ENCODE measurements at places on chromosomes 7 and 10. TPM values are rescaled to one million over a fixed set of nuclear protein-coding genes. Genes with fewer than 3 reads are reported as not detected.

- DNase-seq, result no peak
These were observed 361.8 kb downstream of the GATA3 start for GRCh38 chr10:8416192-8416701.

- DNase-seq, result no peak
These were observed 2.5 kb upstream of the WDR91 start for GRCh38 chr7:135213831-135214230.

GRCh38 chr7:158461824-158462223, 125.8 kb downstream of the PTPRN2 start:
- DNase-seq, result peak; percentile 1

DNA sequence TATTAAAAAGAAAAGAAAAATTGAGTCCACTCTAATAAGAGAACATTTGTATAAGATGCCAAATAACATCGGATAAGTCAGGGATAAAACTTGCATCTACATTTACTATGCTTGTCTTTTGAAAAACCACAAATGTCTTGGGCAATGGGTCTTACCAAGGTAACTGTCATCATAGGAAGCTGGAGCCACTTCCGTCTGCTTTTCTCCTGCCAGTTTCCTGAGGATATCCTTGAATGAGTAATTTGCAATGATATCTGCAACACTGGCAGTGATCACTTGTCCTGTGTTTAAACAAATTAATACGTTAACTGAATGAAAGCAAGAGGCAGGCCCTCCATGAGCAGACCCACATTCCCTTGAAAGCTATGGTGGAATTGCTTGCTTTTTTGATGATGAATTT, 47.3 kb downstream of the ITGA8 start:
- DNase-seq, result no peak

DNA sequence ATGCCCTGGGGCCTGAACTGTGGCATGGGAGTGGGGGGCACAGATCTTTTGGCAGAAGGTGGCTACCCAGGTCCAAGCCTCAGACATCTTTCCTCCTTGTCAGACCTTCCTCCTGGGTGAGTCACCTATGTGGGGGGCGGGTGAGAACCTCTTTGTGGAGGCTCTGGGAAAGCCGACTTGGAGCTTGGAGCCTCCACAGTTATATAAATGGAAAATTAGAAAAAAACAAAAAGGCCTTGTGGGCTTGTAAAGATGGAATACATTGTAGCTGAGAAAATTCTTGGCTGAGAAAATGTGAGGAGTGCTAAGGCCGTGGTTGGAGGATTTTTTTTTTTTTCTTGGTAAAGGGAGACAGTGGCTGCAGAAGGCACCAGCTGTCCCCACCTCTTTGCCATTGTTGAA, 292.5 kb downstream of the CCDC3 start:
- DNase-seq, result no peak

DNA sequence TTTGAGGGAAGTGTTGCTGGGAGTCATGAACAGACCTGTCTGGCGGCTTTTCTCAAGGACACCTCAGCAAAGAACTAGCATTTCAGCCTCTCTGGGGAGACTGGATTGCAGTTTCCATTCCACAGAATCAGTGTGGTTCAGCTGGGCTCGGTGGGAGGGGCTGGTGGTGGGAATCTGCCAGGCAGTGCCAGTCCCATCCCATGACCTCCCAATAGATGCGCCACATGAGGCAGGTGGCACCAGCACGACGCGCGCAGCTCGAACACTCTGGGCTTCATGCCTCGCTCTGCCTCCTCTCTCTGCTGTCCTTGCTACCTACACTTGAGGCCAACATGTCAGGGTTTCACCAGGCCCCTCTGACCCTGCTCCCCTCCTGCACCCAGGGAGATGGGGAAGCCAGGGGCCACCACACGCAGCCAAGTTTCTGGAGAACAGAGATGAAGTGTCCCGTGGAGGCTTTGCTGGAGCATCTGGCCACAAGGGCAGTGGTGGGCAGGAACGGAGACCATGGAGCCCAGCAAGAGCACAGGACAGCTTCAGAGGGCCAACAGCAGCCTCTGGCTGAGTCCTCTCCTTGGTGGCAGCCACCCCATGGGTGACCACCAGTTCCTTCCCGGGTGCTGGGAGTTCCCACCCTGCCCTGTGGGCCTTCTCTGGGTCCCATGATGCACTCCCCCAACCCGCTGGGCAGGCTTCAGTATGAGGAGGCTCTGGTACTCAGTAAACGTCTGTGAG, 2.3 kb downstream of the NACAD start:
- DNase-seq, result no peak

DNA sequence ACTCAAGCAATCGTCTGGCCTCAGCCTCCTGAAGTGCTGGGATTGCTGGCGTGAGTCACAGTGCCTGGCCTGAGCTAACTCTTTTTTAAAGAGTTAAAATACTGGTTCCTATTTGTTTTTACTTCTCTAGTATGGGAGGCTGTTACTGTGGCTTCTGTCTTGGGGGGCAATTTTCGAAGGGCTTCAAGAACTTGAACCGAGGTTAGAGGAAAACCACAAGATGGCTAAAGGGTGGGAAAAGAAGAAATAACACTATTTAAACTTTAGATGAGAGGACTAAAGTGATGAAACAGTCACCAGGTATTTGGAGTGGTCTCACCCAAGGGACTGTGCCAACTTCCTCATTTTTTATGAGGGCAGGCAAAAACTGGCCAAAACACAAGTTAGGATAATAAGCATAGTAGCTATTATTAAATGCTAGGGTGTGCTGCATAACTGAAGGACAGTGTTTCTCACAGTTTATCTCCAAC, 17.8 kb downstream of the MET start:
- DNase-seq, result no peak

- no peak for DNase-seq
These were observed 28.6 kb upstream of the NCAPG2 start for GRCh38 chr7:158733220-158733519.

- DNase-seq, result peak; percentile 28
These were observed 74.3 kb upstream of the GNAI1 start for GRCh38 chr7:80060218-80060806.

DNA sequence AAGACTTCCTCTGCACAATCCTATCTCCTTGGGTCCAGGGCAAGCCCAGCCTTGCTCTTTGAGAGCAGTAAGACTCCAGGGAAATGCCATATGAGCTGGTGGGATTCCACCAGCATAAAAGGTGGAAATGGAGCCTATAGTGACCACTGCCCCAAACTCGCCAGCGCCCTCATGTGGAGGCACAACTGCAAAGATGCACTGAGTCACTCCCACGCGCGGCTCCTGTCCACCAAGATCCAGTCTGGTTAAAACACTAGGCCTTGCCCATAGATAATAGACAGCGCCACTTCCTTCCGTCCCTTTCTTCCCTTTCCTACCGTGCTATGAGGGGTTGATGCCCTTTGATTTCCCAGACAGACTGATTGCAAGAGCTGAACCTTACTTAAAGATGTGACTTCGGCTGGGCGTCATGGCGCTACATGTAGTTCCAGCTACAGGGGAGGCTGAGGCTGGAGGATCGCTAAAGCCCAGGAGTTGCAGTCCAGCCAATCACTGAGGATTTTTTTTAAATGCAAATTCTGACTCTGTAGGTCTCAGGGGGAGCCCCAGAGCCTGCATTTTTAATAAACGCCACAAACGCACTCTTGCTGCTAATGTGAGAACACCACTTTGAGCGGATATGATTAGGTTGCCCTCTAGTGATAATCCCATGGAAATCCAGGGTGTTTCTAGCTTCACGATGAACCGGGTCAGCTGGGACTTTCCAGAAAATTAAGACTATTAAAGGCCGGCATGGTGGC, 136.5 kb downstream of the EPC1 start:
- peak; percentile 19 for DNase-seq

- DNase-seq, result no peak
These were observed 112.5 kb upstream of the ANKRD1 start for GRCh38 chr10:91033324-91033950.

- peak; percentile 33 for DNase-seq
These were observed 81.8 kb downstream of the NT5C2 start for GRCh38 chr10:103111031-103111917.

DNA sequence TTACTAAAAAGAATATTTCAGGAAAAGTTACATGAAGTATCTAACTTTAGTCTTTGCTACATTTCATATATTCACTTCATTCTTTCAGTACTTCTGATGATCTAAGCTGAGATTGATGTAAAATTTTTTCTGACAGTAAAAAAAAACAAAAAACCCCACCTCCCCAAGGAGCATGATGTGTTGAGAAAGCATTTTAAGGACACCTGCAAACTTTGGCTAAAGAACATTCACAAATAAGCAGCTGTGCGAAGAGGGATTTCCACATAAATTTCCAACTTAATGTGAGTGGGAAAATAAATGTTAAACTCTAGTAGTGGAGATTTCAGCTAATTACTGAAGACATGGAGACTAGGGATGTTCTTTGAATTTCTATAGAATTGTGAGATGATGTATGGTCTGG, 35.5 kb downstream of the DLD start:
- no peak for DNase-seq

GRCh38 chr10:90378524-90379076, 479.2 kb downstream of the HTR7 start:
- no peak for DNase-seq

DNA sequence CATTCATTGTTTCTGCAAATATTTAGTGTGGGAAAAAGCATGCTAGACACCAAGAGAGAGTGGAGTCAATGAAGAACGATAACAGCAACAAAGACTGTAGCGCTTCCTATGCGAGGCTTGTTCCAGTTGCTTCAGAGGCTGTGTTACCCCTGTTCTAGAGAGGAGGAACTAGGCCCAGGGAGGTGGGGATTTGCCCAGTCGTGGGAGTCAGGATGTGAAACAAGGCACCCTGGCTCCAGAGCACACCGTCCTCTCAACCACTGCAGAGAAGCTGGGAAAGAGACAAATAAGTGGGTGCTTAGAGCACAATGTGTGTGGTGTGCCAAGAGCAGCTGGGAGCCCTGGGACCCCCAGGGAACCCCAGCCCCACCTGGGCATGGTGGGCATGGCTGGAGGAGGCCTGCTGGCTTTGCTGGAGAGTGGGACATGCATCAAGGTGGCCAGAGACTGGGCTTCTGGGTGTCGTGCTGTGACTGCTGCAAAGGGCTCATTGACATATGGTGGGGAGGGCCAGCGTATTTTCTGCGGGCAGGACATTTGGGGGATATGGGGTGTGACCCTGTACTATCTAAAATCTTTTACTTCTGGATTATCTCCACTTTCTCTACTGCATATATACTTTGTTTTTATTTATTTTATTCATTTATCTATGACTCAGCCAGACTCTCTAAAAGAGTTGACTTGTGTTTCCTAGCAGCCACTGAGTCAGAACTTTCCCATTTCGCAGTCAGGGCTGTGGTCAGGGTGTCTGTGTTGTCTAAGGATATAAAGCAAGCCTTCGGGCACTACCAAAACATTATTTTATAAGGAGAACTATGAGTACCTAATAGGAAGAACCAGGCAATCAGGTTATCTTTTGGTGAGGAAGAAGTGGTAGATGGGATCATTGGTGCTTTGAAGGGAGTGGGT, 95.4 kb downstream of the TCF7L2 start:
- DNase-seq, result no peak

- peak; percentile 9 for DNase-seq
These were observed 206.7 kb downstream of the CAMK1D start for GRCh38 chr10:12556039-12556438.

DNA sequence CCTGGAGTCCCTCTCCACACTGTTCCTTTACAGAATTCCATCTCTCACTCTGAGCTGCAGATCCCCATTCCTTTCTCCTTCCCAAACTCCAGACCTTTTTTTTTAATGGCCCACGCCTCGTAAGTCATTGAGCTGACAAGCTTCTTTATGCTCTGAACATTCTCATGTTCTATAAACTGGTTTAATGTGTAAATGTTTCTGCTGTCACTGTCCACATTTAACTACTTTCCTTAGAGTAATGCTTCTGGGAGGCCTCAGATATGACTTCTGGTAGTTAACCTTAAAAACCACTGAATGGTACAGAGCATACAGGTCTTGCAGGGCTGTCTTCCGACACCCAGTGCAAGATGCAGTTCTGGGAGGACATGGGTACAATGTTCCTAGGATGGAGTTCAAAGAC, 71.1 kb upstream of the CAMK2B start:
- no peak for DNase-seq

DNA sequence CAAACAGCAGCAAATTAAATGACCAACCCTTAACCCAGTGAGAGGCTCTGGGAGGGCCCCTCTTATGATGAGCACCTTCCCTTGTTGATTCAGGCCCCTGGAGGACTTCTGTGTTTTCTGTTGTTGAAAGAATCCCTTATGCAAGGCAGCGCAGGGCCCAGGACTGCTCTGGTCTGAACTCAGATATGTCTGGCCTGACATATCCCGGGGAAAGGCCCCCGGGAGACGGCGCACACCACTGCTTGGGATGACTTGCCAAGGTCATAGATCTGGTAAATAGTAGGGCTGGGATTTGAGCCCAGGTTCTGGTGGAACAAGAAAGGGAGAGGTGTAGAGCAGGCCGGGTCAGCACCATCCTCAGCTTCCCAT, 124.0 kb downstream of the AOAH start:
- DNase-seq, result no peak

DNA sequence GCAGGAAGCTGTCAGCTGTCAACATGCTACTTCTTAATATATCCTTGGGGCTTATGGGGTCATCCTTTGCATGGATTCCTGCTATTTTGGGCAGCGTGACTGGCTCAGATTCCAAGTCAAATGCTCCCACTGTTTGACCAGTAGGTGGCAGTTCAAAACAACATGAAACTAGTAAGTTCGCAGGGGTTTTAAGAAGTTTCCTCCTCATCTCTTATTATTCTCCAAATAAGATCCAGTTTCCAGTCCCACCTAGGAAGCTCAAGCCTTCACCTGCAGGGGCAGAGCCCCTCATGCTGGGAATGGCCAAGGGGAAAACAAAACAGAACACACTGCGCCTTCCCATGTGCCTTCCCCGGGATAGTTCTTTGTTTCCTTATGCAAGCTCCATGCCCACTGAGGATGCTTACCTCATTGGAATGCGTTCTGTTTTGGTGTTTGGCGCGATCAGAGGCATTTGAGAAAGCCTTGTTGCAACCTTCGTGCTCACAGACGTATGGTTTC, 259.8 kb downstream of the GLI3 start:
- DNase-seq, result peak; percentile 59

- DNase-seq, result no peak
These were observed 268.4 kb upstream of the SLC26A5 start for GRCh38 chr7:103714376-103714927.

GRCh38 chr7:142855756-142856564, 1.1 kb downstream of the EPHB6 start:
- no peak for DNase-seq

- no peak for DNase-seq
These were observed 81.8 kb downstream of the NPSR1 start for GRCh38 chr7:34739651-34740300.

KCNH2 gene
- total RNA-seq, result 0.99 TPM

UPF2 gene
- 24.7 TPM for total RNA-seq

KIAA1217 gene
- total RNA-seq, result 19.8 TPM

MYPN gene
- 9.4 TPM for total RNA-seq

GRID2IP gene
- total RNA-seq, result 0.30 TPM

PRSS37 gene
- not detected for total RNA-seq

VWDE gene
- total RNA-seq, result 0.39 TPM

OR2A1 gene
- 0.20 TPM for total RNA-seq

LRIT1 gene
- total RNA-seq, result not detected

SPDYE16 gene
- 0.10 TPM for total RNA-seq

ITIH2 gene
- total RNA-seq, result not detected

ZNF3 gene
- total RNA-seq, result 24.8 TPM

RSPH10B gene
- 0.20 TPM for total RNA-seq

TMEM176B gene
- 24.6 TPM for total RNA-seq

SFTPA1 gene
- not detected for total RNA-seq

Measured in skin of body (tissue), 3 donors.